ENCODE measurements at places on chromosomes 3 and 15.

DNA sequence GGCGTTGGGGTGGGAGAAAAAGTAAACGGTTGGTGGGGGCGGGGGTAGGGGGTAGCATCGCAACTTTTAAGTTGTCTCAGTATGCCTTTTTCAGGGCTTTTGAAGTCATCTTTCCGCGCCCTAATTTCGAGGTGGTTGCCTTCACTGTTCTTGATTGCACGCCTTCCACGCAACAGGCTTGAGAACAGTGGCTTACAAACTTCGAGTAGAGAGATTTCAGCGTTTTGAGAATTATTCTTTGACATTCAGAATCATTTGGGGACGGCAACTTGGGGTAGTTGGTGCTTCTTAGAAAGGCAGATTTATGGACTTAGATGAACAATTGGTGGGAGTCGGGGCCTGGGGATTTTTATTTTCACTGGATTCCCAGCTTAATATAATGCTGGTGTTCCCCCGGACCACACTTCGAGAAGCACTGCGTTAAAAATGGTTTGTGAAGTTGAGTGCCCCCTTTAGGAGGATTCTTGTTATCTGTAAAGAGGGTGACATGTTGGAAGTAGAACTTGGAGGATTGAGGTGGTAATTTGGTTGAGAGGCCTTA is 880 bp downstream of the PPP4R2 start:
- DNase-seq, result peak; percentile 72

GRCh38 chr3:80677796-80678195 is 910.0 kb upstream of the ROBO1 start:
- no peak for DNase-seq

- no peak for DNase-seq
Observed at GRCh38 chr3:117263270-117263669, 553.7 kb downstream of the TUSC7 start.

GRCh38 chr3:69319652-69320051 is 66.2 kb downstream of the FRMD4B start:
- DNase-seq, result no peak

- DNase-seq, result no peak
Observed at GRCh38 chr3:50167069-50167840, 12.1 kb downstream of the SEMA3F start.

DNA sequence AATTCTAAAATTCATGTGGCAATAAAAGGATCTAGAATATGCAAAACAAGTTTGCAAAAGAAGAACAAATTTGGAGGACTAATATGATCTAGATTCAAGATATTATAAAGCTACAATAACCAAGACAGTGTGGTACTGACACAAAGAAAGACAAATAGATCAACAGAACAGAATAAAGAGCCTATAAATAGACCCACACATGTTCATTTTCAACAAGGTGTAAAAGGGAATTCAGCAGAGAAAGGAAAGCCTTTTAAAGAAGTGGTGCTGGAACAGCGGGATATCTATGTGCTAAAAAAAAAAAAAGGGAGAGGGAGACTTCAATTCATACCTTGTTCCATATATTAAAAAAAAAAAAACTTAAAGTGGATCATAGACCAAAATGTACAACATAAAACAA is 149.0 kb downstream of the WDR76 start:
- DNase-seq, result no peak

DNA sequence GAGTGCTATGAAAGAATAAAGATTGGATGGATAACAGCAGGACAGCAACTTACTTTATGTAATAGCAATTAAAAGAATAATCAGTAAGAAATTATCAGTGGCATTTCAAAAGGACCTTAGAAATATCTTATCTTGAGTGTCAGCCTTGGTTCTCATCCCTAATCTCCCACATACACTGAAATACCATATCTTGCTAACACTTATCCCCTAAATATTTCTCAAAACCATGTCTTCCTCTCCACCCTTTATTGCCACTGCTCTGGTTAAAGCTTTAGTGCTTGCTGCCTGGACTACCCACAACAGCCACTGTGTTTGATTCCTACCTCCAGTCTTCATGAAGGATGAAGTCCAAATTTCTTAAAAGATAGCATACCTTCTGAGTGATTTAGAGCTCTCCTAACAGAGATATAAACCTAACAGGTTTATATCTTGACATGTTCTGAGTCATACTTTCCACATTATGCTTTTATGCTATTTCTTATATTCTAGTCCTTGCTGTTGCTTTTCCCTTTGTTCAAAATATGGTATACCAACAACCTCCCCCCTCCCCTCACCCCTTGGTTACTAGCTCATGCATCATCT is 202.8 kb downstream of the RSRC1 start:
- DNase-seq, result no peak

DNA sequence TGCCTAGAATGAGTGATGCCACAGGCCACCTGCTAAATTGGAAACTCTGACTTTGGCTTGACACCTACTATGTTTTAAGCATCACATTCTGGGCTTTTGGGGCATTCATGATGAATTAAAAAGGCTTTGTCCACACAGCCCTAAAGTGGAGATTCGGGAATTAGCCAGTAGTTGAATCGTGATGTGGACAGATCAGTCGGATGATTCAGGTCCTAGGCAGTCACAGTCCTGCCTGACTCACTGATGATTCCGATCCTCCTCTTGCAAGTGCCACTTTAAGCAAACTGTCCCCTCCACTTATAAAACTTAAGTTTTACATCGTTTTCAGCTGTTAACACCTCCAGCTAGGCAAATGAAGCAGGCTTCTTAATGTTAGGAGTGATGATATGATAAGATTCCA is 75.3 kb downstream of the SYNPR start:
- no peak for DNase-seq

DNA sequence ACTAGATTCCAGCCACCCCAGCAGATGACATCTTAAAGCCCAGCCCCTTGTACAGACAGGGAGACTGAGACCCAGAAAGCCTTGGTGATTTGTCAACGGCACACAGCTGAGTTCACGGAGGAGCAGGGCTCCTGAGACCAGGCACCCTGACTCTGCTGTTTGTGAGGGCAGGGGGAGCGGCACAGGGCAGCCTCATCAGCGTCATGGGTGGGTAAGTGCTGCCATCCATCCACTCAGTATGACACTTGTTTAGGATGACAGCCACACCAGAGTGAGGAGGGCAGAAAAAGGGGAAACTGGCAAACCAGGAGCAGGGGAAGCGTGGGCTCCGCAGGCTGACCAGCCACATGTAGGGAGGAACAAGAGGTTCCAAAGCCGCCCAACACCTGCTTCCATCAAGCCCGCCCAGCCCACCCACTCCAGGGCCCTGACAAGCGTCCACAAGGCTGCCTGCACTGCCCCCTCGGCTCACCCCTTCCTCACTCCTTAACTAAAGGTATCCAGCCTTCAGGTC is 19.9 kb downstream of the RBPMS2 start:
- no peak for DNase-seq

DNA sequence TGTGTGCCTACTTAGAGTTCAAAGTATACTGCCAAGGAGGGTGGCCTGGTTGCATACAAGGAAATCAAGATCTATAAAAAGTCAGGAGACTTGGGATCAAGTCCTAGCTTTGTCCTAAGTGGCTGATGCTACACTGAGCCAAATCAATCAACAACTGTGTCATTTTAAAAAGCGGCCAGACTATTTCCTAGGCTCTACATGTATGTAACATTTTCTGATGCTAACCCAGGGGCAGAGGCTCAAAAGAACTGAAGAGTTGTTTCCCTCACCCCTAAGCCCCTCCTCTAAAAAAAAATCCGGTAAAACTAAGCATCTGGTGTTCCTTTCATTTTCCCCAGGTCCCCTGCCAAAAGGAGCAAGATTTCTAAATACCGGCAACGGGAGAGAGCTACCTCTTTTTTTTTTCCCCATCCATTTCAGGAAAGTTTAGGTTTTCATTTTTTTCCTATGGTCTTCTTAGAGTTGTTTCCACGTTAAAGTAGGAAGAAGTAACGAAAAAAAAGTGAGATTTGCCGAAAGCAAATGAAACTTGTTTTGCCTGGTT is 18.8 kb upstream of the CHD2 start:
- no peak for DNase-seq

DNA sequence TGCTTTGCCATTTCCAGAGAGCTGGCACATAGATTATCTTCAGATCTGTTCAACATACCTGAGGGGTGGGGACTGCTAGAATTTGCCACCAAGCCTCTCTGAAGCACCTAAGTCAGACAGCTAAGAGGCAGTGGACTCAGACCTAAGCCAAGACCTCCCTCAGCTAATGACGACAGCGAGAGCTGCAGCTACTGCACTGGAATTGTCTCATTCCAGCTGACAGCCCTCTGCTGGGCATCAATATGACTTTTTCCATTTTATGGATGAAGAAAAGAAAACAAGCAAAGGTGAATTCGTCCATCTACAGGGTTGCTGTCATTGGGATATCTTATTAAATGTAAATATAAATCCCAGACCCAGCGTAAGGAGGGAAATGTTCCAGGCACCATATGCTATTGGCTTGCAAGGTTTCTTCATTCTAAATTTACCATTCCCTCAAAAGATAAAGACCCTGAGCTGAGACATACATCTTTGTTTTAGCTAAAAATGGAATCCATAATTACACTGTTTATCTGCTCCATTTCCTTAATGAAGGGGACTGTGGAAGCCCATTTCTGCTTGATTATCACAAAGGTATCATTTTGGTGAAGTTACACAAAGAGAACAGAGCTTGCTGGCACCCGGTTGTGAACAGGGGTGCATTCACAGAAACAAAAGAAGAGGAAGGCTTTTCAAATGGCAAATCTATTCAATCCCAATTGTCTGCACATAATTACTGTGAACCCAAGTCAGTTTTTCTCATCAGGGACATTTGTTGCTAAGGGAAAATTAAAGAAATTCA is 85.5 kb upstream of the LRTM1 start:
- DNase-seq, result no peak

DNA sequence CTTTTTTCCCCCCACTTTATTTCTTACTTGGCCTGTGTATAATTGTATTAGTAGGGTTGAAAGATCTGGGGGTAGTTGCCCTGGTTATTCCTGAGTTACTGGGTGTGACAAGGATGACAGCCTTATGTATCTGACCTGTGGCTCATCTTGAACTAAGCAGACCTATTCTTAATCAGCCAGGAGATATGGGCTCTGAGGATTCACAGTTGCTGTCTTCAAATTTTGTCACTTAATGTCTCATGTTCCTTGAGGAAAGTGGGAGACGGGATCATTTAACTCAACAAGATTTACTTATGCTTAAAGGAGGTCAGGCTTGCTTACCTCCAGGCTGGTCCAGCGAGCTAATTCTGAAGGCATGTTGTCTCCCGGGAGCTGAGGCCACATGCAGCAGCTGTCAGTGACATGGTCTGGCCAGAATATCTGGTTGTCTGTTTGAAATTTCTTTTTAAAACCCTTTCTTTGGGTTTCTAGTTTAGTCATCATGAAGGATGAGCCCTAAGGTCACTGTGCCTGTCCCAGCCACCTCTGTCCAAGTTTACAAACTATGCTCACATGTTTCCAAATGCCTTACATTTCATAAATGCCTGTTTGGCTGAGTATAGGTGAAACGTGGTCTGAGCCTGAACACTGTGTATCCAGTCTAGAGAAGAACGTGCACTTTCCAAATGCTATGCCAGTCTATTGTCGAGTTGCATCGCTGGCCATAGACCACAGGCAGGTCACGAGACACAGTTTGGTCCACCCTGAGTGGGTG is 26.8 kb downstream of the LRTM1 start:
- no peak for DNase-seq

DNA sequence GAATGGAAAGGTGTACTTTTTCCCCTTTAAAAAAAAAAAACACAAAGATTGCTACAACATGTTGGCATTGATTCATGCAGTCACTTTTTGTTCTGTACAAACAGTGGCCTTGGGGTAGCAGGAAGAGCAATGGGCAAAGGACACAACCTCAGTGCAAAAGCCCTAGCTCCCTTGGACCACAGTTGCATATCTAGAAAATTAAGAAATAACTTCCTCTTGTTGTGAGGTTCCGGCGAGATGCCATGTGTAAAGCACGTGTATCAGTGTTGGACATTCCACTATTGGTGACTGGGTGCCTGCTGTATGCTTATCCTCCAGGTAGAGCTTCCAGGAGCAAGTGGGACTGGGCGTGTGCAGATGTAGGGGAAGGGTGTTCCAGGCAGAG is 164.5 kb downstream of the THSD4 start:
- DNase-seq, result no peak

- DNase-seq, result no peak
Observed at GRCh38 chr3:75129101-75129500, 514.6 kb upstream of the CNTN3 start.

DNA sequence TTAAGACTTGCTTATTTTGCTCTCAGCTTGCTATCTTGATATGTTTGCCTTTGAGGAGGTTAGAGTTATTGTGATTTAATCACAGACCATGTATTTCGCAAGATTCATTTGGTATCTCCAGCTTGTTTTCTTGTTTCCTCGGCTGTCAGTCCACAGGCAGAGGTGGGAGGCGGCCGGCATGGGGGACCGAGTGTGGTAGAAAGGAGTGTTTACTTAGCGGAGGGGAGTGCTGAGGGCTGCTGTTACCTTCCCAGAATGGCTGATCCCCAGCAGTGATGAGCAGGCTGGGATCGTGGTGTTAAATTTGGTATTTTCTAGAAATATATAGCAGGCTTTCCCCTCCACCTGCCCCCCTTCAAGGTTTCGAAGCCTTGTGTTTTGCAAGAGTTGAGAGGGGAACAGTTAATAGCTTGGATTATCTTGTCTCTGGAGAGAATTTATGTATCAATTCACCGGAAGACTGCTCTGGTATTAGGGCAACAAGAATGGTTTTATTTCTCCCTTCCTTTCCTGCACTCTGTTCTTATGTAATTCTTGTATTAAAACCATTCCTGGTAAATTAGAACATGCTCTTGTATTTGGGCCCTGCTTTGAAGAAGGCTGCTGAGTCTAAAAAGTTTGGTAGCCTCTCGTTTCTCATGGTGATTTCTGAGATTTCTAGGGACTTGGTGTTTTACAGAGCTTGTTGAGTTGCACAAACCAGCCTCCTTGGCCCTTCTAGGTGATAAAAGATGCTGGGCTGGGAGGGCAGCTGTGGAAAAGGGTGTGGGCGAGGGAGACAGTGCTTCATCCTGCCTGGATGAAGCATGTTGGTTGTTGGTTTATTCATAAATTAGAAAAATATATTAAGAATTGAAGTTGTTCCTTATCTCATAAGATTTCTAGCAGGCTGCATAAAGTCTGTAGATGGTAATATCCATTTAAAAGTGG is 151.4 kb downstream of the IGF1R start:
- DNase-seq, result no peak

DNA sequence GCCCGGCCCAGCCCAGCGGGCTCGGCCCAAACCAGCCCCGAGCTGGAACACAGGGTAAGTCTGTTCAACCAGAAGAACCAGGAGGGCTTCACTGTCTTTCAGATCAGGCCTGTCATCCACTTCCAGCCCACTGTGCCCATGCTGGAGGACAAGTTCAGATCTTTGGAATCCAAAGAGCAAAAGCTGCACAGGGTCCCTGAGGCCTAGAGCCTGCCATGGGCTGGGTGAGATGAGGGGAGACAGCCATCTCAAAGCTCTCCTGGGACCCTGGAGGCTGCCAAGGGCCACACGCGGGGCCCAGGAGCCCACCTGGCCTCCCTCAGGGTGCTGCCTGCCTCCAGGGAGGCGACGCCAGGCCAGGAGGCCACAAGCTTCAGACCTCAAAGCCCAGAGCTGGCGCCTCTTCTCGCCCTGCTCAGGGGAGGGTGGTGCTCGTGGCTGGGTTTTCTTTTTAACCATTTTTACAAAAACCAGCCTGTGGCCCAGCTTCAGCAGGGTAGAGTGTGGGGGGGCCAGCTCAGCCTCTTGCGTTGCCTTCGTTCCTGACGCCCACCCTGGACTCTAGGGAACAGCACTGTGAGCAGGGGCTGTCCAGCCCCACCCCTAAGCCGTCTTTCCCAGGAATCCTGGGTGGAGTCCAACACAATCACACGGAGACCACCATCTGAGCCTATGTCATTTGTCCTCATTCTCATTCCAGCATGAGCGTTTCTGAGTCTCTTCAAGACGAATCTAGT is 107.0 kb downstream of the ETFA start:
- DNase-seq, result no peak

Measured in hippocampal formation (tissue), 2 donors.